Thymus (tissue), 14 donors: ENCODE measurements at places on chromosomes 13 and 19. TPM values are rescaled to one million over a fixed set of nuclear protein-coding genes. Genes with fewer than 3 reads are reported as not detected.

GRCh38 chr19:54421169-54421516, 5.9 kb downstream of the TTYH1 start:
- DNase-seq, result no peak

DNA sequence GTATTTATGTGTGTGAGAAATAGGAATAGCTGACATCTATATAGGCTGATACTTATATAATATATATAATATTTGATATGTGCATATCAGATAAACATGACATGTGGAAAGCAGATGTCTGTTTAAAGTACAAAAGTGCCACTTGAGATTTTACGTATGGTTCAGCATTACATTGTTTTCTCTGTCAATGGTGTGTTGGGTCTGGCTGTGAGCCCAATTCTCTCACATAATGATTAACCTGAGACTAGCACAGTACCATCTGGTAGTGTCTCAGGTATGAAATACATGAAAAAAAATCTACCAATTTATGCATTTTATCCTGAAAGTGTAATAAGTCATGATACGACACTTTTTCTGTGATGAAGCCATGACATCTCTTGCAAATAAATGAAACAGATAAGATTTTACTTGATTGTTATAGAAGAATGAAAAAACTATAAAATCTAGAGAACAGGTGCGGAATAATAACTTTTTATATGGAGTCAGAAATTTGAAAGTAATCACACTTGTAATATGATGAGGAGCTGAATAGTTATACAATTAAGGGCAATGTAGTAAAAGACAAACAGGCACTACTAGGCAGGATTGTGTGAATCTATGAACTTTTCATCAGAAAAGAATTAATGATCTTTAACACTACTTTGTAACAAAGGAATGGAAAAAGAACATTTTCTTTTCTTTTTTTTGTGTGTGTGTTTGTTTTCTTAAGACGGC, 1405.0 kb downstream of the OLFM4 start:
- DNase-seq, result no peak

- no peak for DNase-seq
These were observed 54.0 kb downstream of the ALOX5AP start for GRCh38 chr13:30789166-30789862.

- DNase-seq, result peak; percentile 75
These were observed 14.7 kb upstream of the ADGRE5 start for GRCh38 chr19:14366529-14366928.

GRCh38 chr19:38831142-38831605, 420 bp downstream of the ECH1 start:
- DNase-seq, result no peak

DNA sequence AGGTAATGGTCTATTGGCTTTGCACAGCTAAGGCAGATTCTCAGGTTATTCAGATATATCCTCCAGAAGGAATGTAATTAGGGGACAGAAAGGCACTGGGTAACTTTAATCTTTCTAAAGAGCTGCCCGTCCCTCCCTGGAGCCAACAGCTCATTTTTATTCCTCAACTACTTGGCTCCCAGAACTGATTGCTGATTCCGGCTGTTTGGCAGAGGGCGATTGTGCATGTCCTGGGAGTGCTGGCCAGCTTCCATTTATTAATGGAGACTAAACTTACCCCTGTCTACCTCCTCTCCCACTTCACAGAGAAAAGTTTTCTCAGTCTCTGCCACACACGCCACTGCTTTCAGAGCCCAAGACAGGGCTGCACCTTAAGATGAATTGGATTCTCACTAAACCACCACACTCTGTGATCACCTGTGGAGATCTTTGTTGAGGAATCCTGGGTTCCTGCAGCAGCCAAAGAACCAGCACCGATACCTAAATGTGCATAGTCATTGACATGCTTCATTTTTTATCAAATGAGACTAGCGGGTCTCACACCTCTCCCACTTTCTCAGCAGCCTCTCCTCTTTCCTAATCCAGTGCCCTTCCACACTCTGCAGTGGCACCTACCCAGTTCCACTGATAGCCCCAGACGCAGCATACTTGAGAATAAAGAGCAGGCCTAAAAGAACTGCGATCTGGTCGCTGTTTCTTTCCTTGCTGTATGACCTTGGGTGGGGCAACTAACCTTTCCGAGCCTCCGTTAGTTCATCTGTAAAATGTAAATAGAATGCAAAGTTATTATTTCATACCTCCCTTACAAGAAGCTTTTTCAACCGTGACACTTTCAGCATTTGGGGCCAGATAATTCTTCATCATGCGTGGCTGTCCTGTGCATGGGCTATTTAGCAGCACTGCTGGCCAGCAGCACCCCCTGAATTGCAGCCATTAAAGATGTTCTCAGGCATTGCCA, 648.7 kb downstream of the UQCRFS1 start:
- no peak for DNase-seq

DNA sequence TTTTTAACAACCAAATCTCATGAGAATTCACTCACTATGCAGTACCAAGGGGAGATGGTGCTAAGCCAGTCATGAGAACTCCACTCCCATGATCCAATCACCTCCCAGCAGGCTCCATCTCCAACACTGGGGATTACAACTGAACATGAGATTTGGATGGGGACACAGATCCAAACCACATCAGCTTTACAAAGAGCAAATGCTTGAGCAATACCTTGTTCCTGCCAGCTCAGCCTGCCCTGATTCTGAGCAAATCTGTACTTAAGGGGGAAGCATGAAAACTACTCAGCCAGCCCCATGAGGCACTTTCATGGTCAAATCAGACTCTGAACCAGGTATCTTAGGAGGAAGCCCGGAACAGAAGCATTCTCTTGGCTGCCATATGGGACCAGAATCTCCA, 259.9 kb downstream of the TBC1D4 start:
- no peak for DNase-seq

Gene TOMM40
- total RNA-seq, result 36.7 TPM

DNA sequence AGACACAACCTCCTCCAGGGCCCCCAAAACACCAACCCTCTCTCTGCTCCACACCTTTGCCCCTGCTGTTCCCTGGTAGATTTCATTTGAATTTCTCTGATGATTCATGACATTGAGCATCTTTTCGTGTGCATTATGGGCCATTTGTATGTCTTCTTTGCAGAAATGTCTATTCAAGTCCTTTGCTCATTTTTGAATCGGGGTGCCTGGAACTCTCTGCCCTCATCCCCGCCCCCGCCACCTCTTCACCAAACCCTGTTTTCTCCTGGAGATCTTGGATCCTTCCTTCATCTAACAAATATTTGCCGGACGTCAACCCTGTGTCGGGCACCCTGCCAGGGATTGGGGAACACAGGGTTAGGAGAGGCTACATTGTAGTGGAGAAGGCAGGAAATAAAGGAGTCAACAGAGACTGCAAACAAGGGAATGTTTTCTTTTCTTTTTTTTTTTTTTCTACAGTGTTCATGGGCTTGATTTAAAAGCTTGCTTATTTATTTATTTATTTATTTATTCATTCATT, 25.5 kb upstream of the SLC1A5 start:
- DNase-seq, result no peak

GRCh38 chr19:34033880-34034279, 138.4 kb upstream of the LSM14A start:
- DNase-seq, result no peak

DNA sequence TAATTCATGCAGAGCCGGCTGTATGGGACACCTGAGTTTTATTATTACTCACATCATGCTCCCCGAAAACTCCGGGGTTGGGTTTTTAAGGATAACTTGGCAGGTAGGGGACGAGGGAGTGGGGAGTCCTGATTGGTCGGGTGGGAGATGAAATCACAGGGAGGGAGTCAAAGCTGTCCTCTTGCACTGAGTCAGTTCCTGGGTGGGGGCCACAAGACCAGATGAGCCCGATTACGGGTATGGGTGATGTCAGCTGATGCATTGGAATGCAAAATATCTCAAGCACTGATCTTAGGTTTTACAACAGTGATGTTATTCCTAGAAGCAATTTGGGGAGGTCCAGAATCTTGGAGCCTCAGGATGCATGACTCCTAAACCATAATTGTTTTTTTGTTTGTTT, 18.6 kb upstream of the COG3 start:
- DNase-seq, result no peak

DNA sequence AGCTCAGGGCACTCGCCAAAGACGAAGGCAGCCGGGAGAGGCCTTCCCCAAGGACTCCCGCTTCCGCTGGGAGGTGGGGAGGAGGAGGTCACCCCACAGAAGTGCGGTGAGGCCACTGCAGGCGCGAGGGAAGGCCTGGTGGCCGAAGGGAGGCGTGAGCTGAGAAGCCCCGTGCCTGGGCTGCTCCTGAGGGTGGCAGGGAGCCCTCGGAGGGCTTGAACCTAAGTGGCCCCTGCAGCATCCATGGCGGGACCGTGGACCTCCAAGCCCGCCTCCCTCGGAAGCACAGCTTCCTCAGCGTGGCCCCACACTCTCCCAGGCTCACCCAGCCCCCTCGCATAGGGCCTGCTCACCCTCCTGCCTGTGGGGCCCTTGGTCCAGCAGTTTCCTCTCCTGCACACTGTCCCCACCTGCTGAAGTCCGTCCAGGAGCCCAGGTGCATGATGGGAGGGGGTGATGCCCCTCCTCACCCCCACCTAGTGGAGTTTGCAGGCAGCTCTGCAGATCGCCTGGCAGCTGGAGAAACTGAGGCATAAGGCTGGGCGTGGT, 25.9 kb downstream of the EFNA2 start:
- DNase-seq, result no peak

Gene LPAR2
- total RNA-seq, result 5.9 TPM

DNA sequence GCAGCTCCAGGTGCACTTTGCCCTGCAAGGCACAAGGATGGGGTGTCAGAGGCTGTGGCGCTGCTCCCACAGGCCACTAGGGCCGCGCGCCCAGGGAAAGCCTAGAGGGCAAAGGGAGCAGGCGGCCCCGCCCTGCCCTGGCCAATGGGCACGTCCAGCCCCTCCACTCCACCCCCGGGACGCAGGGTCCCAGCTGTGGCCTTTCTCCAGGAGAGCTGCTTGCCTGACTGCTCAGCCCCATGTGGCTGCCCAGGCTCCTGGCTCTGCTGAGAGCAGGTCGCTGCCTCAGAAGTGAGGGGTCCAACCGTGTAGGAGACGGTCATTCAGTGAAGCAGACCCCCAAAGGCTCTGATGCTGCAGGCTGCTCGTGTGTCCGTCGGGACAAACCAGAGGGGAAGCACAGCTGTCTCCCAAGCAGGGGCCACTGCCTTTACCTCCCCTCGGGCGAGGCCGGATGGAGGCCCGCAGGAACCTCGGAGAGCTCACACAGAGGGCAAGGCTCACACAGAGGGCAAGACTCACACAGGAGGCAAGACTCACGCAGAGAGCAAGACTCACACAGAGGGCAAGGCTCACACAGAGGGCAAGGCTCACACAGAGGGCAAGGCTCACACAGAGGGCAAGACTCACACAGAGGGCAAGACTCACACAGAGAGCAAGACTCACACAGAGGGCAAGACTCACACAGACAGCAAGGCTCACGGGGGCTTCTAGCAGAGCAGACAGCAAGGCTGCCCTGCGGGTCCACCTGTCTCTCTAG, 56.2 kb upstream of the C13orf46 start:
- DNase-seq, result no peak

DNA sequence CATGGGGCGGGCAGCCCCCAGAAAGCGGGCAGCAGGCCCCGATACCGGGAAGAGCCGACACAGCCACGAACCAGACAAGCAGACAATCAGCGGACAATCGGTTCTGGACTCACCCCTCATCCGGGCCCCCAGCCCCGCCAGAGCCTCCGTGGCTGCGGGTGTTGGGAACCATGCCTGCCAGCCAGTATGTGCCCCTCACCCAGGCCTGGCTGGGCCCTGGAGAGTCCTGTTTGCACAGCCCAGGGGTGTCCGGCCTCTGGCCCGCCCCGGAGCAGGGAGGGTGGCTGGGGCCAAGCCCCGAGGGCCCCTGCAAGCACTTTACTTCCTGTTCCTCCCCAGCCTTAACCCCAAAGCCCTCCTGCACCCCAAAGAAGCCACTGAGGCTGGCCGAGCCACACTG, 7.8 kb downstream of the PODNL1 start:
- no peak for DNase-seq

- no peak for DNase-seq
These were observed at the start of gene PRMT1 for GRCh38 chr19:49677231-49677900. PRMT1 (plus strand) TSS chr19:49677271; CDS start chr19:49677281, 10 bp downstream.

GRCh38 chr19:41597600-41598041, 21.7 kb downstream of the CEACAM21 start:
- peak; percentile 40 for DNase-seq

- no peak for DNase-seq
These were observed 391.3 kb downstream of the TDRD3 start for GRCh38 chr13:60788156-60788829.

DNA sequence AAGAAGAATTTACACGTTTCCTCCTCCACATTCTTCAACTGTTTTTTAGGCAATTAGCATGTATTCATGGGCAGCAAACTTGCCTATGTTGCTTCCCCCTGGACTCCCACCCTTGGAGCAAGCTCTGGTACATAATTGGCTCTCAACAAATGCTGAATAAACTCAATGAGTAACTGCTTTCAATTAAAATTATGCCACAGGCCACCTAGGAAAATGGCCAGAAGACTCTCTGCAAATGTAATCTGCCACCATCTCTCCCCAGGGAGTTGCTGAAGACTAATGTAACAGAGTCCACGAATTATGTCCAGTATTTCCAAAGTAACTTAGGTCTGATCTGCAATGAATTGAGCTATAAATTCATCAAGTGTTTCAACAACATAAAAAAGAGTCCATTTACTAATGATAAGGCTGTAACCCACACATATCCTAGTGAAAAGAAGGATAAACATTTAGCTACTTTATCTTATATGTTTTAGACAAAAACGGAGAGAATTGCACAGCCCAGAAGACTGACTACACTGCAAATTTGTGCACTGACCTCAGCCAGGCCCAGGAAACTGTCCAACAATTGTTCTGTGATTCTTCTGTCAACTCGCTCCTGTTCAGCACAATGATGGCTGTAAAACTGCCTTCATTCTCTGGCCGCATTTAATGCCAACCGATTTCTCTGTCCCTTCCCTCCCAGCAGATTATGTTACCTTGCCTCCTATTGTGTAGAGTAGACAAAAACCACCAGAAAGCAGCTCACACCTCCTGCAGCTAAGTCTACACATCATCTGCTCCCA, 808.6 kb upstream of the ARGLU1 start:
- DNase-seq, result no peak

Gene FAM124A
- 3.0 TPM for total RNA-seq

Gene PLVAP
- total RNA-seq, result 11.7 TPM

DNA sequence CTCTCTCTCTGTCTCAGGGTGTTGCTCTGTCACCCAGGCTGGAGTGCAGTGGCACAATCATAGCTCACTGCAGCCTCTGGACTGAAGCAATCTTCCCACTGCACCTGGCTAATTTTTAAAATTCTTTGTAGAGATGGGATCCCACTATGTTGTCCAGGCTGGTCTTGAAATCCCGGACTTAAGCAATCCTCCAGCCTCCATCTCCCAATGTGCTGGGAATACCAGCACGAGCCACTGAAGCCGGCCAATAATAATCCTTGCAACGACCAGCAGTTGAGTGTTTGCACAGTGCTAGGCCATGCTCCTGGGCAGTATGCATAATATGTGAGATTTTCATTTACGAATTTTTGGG, 640 bp upstream of the EPOR start:
- no peak for DNase-seq

DNA sequence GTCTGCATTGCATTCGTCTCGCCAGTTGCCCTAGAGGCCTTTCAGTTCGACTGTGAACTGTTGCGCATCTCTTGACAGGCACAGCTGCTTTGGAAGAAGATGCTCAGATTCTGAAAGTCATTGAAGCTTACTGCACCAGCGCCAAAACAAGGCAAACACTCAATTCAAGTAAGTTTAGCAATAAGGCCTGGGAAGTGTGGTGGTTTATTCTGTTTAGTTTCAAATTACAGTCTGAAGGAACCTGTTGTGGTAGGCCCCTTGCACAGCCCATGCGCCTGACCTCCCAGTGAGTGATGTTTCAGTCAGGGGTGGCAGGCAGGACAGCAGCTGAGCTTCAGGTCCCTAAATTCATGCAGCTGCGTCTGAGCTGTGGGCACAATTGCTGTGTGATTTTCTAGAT, 32.2 kb upstream of the TEX29 start:
- no peak for DNase-seq

Gene SLC10A2
- under 0.01 TPM for total RNA-seq
